Activated CD4-positive, alpha-beta T cell treated with anti-CD3 and anti-CD28 coated beads for 48 hours (primary cell): ENCODE measurements at places on chromosomes 6 and 20.

- no peak for DNase-seq
Measured at GRCh38 chr6:79599725-79600259, 31.3 kb upstream of the SH3BGRL2 start.

DNA sequence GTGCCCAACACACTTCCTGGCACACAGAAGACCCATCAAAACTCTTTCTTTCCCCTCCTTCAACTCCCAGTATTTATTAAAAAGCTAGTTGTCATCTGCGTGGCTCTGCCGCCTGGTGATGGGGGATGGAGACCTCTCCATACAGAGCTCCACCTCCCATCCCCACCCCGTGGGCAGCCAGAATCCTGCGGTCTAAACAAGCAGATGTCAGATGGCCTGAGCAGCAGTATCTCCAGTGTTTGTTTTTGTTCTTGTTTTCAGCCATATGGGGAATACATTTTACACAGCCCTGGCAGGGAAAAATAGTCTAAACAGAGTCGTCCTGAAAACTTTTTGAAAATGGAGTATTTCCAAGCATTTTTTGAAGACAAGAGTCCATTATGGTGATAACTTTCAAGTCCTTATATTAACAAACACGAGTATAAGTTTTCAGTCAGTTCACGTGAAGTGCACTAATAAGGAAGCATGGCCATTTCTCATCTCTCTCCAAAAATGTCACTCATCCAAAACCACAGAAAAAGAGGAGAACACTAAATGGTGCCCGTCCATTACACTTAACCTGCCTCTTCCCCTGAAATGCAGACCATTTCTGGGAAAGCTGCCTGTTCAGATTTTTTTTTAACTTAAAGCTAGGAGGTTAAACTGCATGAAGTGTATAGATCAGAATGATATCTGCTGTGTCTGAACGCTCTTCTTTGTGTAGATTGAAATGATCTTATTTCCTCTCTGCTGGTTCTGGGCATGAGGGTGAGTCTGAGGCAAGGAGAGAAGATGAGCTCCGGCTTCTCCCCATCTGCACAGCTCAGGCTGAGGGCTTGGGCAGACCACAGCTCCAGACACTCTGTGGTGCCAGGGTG, 91.0 kb downstream of the TCP11 start:
- no peak for DNase-seq

GRCh38 chr6:134216301-134217010, 101.5 kb downstream of the SGK1 start:
- DNase-seq, result no peak

GRCh38 chr20:5877128-5877527, 73.2 kb downstream of the TRMT6 start:
- DNase-seq, result no peak

- DNase-seq, result no peak
Measured at GRCh38 chr6:90062051-90062450, 167.8 kb downstream of the GJA10 start.

DNA sequence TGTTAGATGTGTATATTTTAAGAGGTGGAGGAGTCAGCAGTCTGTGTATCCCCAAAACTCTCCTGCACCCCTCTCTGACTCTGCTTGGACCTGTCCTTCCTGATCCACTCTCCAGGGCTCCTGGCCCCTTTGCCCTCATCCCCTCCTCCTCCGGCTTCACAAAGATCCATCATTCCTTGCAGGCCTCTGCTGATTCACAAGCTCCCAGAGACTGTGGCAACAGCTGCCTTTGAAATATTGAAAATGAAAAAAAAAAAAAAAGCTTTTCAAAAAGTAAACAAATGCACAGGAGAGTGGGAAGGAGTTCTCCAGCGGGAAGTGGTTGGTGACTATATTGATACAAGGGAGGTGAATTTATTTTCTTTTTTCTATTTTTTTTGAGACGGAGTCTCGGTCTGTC, 330.2 kb upstream of the SULF2 start:
- DNase-seq, result no peak

DNA sequence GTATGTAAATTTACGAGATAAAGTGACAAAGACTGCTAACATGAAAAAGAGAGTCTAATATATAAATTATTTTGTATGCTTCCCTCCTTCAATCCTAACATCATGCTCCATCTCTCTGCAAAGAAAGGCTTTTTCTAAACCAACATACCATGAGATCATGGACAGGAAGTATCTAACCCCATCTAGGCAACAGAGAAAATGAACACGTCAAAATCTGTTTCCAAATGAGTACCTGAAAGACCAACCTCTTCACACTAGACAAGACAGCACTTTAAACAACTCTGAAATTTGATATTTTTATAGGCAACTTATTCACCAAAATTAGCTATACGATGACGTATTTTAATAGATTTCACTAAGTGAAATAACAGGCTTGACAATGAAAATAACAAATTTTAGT, 54.6 kb downstream of the MAN1A1 start:
- DNase-seq, result no peak

DNA sequence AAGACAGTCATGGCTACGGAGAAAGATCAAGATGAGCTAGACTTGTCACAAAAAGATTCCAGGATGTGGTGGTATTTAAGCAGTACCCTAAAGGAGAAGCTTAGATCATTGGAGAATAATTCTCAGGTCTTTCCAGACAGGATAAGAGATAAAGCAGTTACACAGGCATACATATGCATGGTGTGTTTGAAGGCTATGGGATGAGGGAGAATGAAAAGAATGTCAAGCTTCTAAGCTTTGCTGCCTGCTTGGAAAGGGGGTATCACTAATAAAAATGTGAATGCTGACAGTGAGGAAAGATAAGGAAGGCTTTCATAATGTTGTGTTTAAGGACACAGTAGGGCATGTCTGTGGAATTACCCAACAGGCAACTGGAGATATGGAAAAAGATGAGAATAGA, 28.1 kb downstream of the RWDD2A start:
- DNase-seq, result no peak

DNA sequence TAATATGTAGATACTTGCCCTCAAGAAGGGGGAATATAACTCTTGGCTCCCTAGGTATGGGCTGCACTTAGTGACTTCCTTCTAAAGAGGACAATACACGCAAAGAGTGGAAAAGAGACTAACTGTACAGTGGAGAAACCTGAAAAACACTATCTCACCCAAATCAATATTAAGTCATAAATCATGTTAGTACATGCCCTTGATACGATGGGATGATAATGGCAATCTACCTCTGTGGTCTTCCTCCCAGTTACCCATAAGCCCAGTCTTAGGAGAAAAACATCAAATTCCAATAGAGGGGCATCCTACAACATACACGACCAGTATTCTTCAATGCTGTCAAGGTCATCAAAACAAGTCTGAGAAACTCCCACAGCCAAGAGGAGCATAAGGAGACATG, 1.3 kb downstream of the TRIM26 start:
- DNase-seq, result no peak

DNA sequence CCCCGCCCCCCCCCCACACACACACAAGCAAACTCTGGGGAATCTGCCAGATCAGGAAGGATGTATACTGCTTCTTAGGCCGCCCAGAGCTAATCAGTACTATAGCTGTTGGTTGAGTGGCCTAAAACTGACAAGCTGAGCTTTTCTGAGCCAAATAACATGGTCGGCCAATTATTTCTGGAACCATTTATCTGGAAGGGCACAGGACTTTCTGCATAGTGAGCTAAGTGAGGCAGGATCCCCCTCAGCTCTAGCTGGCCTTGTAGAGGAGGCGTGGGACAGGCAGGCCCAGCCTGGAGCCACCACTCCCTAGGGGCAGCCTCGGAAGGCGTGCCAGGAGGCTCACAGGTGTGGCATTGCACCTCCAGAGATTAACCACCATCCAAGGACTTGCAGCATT, 200.1 kb downstream of the TMEM242 start:
- no peak for DNase-seq

GRCh38 chr6:86152546-86152945, 509.9 kb upstream of the SYNCRIP start:
- DNase-seq, result no peak

DNA sequence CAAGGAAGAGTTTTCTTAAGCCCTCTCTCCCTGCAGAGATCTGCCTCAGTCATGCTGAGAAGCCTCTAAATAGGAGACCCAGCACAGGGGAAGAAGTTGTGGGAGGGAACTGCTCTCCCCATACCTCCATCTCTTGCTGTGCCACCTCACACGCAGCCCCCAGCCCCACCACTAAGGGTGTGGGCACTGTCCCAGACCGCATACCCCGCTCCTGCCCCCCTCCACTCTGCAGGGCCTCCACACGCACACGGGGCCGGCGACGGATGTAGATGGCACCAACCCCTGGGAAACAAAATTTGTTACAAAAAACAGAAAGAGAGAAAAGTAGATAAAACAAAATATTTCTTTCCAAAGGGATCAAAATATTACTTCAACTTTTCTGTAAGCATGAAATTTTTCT, 10.2 kb upstream of the CPNE1 start:
- no peak for DNase-seq

DNA sequence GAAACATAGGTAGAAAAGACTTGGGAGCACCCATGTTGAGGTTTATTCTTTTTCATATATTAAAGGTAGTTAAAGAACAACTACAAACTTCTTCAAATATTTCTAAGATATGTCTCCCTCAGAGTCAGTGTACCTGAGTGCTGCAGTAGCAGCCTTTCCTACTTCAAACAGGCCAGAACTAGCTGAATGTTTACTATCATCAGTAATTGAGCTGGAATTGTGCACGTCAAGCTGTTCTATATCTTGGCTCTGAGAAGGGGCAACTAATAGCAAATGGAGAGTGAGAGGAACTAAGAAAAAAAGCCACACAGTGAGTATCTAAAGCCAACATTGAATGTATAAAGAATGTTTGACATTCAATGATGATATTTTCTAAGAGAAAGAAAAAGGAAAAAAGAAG, 21.7 kb downstream of the MTCL3 start:
- DNase-seq, result no peak

GRCh38 chr6:22249711-22250350, 47.0 kb downstream of the PRL start:
- no peak for DNase-seq

GRCh38 chr6:20463396-20463795, 61.7 kb downstream of the E2F3 start:
- DNase-seq, result no peak

DNA sequence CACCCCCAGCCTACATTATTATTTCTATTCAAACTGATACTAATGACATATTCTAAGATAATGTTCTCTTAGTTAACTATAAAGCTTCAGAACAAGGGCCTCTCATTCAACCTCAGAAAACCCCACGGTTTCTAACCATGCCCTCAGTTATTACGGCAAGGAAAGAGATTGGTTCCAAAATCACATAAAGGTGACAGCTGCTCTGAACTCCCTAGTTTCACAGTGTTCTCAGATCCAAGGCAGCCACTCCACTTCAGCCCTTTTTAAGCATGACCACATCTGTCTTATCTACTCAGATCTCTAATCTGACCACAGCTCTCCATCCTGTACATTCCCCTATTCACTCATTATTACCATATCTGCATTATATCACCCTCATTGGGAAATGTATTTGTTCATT, 98.8 kb upstream of the CEP85L start:
- DNase-seq, result no peak

DNA sequence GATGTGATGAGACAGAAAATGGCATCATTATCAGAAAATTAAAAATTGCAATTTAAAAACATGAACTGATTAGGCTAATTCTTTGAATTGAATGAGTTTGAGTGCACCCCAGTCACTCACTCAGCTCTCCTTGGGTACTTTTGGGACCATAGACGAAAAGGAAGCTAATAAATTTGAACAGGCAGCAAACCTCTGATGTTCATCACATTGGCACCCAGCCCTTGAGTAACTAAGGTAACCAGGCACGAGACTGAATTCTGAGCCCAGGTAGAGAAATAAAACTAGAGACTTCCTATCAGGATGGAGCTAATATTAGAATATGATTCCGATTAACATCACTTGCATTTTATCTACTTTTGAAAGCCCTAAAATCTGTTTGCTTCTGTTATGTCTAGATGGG, 80.9 kb upstream of the ISM1 start:
- DNase-seq, result no peak

DNA sequence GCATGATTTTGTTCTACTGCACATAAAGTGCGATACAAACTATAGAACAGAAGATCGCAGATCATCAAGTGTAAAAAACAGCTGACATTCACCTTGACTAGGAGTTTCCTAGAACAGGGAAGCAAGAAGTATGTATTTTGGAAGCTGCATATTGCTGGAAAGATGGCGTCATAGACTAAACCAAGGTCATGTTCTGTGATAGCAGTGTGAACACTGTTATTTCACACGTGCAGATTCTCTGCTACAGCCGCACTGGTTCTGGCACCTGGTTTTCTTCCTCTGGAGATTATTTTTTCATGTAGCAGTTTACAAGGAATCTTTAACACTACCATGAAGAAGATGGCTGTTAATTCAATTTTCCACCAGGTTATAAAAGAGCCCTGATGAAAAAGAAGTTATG, 681.2 kb downstream of the PRKN start:
- DNase-seq, result no peak

GRCh38 chr6:56803594-56803993, 151.3 kb upstream of the BEND6 start:
- DNase-seq, result no peak
